GM12892 (cell line): ENCODE measurements at places on chromosomes 16 and 17.

DNA sequence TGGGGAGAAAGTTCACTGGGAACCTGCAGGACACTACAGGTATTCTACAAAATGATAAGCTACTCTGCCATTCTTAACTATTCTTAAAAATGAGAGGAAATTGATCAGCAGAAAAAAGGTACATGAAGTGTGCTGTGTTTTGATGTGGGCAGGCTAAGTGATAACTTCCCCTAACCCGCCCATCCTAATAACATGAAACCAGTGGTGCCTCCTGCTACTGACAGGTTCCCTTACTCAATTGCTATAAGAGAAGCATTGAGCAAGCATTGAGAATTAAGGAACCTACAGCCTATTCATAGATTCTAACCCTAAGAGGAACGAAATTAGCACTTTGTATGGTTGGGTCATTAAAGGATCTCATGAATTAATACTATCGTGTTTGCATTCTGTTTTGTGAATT, 18.9 kb downstream of the XYLT1 start:
- no peak for DNase-seq

DNA sequence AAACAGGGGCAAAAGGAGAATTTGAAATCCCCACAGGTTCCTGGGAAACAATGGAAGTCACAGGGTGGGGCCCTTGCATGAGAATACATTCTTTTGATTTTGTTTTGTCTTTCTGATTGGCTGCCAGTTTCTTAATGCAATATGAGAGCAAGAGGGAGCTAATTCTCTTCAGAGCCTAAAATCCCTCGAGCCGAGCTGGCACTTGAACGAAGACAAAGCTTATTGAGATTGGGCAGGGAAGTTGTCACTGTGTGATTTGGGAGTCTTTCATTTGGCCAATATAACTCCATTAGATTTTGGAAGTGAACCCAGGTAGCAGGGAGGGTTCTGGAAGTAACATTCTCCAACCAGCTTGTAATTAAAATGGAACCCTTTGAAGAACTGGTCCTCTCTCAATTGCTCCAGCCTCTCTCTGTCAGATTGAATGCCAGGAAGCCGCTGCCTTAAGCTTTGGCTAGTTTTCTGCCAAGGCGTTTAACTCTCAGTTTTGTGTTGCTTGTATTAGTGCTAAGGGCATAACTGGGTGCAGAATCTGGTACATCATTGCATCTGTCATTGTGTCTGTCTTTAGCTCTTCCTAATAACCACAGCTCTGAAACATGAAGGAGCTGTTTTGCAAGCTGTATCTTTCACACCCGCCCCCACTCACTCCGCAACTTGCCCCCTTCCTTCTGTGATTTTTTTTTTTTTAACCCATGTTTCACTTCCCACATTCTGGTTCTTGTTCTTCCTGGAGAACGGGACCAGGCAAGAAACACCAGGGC, 272.0 kb downstream of the MAF start:
- no peak for DNase-seq

GRCh38 chr16:27264151-27264550, 4.4 kb downstream of the NSMCE1 start:
- DNase-seq = no peak

GRCh38 chr16:83842756-83843507, 35.2 kb downstream of the HSBP1 start:
- no peak for DNase-seq

DNA sequence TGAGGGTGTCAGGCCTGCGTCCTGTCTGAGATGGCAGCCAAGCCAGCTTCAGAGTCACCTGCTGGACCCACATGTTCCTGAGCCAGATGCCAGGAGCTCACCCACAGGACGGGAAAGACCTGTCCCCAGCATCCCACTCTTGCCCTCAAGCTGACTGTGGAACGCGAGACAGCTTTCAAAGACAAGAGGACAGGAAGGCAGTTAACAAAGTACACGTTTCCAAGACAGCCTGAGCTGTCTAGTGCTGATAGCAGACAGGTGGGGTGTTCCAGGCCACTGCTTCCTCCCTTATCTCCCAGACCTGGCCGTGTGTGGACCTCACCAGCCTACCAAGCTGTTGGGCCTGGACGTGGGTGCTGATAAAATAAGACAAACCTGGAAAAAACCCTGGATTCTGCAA, 13.2 kb downstream of the CMTM3 start:
- DNase-seq = no peak

DNA sequence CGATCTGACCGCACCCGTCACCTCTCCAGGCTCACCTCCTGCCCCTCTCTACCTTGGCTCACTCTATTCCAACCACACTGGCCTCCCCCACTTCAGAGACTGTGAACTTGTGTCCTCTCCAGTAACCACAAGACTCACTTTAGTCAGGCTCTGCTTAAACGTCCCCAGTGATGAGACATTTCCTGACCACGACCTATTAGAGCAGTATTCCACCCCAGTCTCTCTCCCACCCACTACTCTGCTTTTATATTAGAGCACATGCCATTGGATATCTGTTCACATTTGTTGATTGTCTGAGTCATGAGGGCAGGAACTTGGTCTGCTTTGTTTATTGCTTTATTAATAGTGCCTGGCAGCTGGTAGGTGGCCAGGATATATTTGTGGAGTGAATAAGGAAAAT, 20.1 kb downstream of the COX11 start:
- DNase-seq = no peak

- no peak for DNase-seq
Measured at GRCh38 chr17:45149669-45150664, 1.7 kb downstream of the HEXIM1 start.

DNA sequence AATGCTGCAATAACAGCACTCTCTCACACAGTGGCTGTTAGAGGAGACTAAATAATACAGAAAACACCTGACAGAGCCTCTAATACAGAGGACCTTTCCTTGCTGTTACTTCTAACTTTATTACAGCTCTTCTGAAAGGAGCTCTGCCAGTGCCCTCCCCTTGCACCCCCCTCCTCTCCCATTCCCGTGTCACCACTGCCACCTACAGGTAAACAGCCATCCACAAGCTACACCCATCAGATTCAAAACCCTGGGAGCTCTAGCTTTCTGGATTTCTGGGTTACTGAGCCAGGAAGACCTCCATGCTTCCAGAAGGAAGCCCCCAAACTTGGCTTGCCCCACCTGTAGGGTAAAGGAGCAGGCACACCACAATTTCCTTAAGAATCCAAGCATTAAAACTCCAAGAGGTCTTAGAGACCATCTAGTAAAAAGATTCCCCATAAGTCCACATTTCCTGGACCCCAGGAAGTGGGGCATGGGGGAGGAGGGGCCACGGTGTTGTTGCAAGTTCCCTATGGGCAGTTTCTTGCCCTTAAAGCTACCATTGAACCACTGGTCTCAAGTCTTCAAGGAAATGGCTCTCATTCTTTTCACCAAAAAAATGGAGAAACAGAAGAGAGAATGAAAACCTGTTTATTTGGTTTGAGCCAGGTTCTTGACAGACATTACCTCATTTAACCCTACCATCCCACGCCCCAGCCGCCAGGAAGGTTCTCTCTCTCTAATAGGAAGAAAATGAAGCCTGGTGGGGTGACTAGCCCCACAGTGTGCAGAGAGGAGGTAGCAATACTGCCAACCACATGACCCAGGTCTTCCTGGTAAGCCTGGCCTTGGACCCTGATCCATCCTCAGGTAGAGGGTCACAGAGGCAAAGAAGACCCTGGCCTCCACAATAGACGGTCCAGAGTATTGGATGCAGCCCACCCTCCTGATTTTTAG, 52.8 kb downstream of the TOM1L2 start:
- DNase-seq = peak; percentile 55

DNA sequence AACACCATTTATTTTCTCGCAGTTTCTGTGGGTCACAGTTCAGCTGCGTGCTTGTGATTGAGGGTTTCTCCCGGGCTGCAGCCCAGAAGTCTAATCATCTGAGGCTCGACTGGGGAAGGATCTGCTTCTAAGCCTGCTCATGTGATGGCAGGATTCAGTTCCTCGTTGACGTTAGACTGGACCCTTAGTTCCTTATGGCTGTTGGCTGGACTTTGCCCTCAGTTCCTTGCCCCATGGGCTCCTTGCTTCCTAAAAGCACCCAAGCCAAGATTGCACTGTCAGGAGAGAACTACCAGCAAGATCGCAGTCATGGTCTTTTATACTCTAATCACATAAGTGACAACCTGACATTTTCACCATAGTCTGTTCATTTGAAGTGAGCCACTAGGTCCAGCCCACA, 250.0 kb downstream of the PRKCA start:
- no peak for DNase-seq

DNA sequence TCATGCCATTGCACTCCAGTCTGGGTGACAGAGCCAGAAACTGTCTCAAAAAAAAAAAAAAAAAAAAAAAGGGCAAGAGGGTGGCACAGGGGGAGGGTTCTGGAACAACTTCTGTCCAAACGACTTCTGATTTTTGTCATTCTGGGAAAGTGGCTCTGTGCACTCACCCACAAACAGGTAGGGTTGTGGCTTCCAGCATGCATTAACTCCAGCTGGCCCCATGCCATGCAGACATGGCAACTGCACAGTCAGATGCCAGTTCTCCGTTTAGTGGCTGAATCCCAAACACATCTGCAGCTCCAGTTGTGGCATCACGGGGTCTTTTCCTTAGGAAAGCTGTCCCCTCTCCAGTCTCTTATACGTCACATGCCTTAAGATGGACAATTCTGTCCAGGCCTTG, 30.3 kb downstream of the B4GALNT2 start:
- DNase-seq = no peak

DNA sequence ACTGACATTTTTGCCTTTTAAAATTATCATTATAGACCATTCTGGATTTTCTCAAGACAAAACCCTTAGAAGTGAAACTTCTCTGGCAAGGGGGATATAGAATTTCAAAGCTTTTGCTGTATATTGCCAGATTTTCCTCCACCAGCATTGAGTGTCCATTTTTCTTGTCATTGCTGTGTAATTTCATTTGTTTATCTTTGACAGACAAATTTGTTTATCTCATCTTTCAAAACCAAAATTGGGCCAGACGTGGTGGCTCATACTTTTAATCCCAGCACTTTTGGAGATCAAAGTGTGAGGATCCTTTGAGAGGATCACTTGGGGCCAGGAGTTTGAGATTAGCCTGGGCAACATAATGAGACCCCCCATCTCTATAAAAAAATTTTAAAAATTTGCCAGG, 16.0 kb upstream of the ARL2BP start:
- no peak for DNase-seq

DNA sequence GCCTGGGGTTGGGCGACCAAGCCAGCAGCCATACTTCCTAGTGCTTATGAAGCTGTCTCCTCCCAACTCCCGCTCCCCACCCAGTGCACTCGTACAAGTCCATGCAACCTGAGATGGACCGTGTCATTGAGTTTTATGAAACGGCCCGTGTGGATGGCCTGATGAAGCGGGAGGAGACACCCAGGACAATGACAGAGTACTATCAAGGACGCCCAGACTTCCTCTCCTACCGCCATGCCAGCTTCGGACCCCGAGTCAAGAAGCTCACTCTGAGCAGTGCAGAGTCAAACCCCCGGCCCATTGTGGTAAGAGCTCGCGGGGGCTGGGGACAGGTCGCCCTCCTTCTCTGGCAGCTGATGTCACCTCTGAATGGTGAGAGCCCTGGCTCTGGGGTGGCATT, 11.0 kb upstream of the KATNB1 start:
- no peak for DNase-seq

DNA sequence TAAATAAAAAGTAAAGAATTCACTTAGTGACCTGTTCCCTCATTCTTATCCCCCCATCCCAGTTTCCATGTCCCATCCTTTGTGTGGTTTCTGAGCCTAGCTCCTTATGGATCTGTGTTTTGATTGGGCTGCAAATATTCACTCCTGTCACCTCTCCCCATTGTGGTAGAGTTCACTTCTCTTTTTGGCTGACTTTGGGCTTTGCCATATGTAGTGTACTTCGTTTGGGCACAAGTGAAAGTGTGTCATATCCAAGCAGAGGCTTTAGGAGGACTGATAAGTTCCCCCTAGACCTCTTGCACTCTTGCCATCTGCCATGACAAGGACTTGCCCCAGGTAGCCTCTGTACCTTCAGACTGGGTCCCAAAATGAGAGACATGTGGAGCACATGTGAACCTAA, 13.0 kb upstream of the DHRS7B start:
- DNase-seq = no peak

- no peak for DNase-seq
Measured at GRCh38 chr17:29250666-29251065, 4.0 kb downstream of the CRYBA1 start.

DNA sequence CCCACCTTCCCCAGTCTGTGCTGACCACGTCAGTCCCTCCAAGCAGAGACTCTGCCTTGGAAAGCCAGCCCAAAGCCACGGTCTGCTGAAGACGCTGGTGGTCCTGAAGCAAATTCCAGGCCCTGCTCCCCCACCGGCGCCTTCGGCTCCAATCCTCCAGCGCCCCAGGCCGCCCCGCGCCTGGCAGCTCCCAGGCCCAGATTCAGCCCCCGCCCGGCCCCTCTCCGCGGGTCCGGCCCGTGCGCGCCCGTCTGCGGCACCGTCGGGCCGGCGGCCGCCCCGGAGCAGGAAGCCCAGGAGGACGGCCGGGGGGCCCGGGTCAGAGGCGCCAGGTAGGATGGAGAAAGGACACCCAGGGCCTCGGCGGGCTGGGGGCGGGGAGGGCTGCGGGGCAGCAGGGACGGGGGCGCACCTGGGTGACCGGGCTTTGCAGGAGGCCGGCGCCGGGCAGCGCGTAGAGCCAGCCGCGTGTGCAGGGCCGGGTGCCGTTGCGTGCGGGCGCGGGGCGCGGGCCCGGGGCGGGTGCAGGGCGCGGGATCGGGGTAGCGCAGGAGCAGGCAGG, 594 bp upstream of the SLC22A31 start:
- no peak for DNase-seq

GRCh38 chr16:11843206-11843605, 8.1 kb downstream of the RSL1D1 start:
- DNase-seq = no peak

GRCh38 chr17:80930335-80931279, 61.0 kb upstream of the CHMP6 start:
- DNase-seq = no peak

DNA sequence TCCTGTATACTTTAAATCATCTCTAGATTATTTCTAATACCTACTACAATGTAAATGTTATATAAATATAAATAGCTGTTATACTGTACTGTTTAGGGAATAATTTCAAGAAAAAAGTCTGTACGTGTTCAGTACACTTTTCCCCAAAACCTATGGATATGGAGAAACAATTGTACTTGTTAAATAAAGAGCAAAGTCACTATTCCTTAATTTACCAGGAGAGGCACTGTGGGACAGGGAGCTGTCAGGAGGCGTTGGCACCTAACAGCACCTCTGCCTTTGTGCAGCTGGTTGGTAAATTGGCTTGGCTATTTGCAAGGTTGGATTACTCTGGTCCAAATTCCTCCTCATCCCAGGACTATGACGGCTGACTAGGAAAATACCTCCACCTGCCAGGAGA, 28.0 kb downstream of the CRHR1 start:
- no peak for DNase-seq
